ENCODE measurements at places on chromosomes 5 and 9. TPM values are rescaled to one million over a fixed set of nuclear protein-coding genes. Genes with fewer than 3 reads are reported as not detected.

The GLRA1 gene
- total RNA-seq, result not detected

The HTR1A gene
- total RNA-seq, result not detected

The SPATA31E1 gene
- not detected for total RNA-seq

The DDX4 gene
- total RNA-seq, result not detected

The ANKRD18A gene
- total RNA-seq, result 4.9 TPM

The NUTM2G gene
- not detected for total RNA-seq

The COL27A1 gene
- 11.1 TPM for total RNA-seq

The CDH9 gene
- not detected for total RNA-seq

The PCDHGA4 gene
- total RNA-seq, result 0.19 TPM

The IRX2 gene
- 1.5 TPM for total RNA-seq

The OR2S2 gene
- not detected for total RNA-seq

The FASTKD3 gene
- total RNA-seq, result 9.4 TPM

The ADCY2 gene
- total RNA-seq, result not detected

The MYOT gene
- total RNA-seq, result not detected

The CNTNAP3 gene
- total RNA-seq, result 11.2 TPM

The BTNL9 gene
- 0.57 TPM for total RNA-seq

All from A549 treated with RU486 at 1 μM for 4 hours (cell line).